HFFc6 (cell line): ENCODE measurements at places on chromosomes 7 and 10. TPM values are rescaled to one million over a fixed set of nuclear protein-coding genes. Genes with fewer than 3 reads are reported as not detected.

ALDH18A1 gene
- total RNA-seq, result 128 to 142 TPM (median 129 TPM) in 3 replicates

LRRC17 gene
- total RNA-seq, result 4.7 to 45.4 TPM (median 33.4 TPM) in 3 replicates

ANKRD30A gene
- not detected in 3 replicates for total RNA-seq

PAX2 gene
- not detected in 2 replicates for total RNA-seq

WASHC2A gene
- 38.1 to 44.4 TPM (median 40.1 TPM) in 3 replicates for total RNA-seq

GALNT11 gene
- total RNA-seq, result 21.4 to 27.7 TPM (median 25.7 TPM) in 3 replicates

WDFY4 gene
- not detected in 3 replicates for total RNA-seq

DYDC2 gene
- not detected in 3 replicates for total RNA-seq
